Anterior cingulate cortex (tissue), 58 donors: ENCODE measurements at places on chromosomes 16 and 17.

GRCh38 chr16:8660841-8661301, 13.5 kb upstream of the ABAT start:
- DNase-seq: peak; percentile 62

DNA sequence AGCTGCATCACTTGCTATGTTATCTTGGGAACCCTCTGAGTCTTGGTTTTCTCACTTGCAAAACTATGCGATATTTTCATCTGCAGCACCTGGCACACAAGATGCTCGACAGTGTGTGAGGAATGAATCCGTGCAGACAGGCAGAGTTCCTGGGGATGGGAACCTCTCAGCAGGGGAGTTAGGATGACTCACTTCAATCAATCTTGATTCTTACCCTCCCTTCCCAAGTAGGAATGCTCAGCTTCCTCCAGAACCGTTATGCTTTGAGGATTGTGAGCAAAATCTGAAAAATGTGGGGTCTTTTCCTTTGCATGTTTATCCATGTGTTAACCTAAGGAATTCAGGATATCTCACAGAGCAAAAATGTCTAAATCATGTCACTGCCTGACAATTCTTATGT, 68.9 kb upstream of the HNF1B start:
- DNase-seq: no peak

GRCh38 chr17:8499614-8500013, 63.9 kb downstream of the NDEL1 start:
- no peak for DNase-seq

- no peak for DNase-seq
Observed at GRCh38 chr17:29037739-29038084, 5.2 kb upstream of the PIPOX start.

DNA sequence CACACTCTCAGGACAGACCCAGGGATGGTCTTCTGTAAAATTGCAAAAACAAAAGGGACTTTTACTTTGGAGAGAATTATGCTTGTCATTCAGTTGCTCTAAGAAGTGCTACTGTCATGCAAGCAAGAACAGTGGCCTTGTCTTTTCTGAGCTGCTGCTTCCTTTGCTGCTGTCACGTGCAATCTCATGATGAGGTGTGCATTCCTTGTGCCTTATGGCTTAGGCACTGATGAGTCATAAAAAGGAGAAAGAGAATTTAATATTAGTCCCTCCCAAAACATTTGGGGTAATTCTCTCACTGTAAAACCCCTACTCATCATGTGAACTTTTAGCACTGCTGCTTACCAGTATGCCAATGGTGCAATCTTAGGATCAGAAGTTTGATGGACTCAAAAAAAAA, 2051.3 kb downstream of the TP53TG3F start:
- DNase-seq: no peak

- DNase-seq: no peak
Observed at GRCh38 chr16:69241926-69242325, 55.0 kb downstream of the SNTB2 start.

GRCh38 chr17:8408371-8408770, 10.7 kb upstream of the RNF222 start:
- DNase-seq: no peak

GRCh38 chr17:81735264-81736102, 23.4 kb downstream of the SLC25A10 start:
- no peak for DNase-seq
